Left cardiac atrium (tissue), 4 donors: ENCODE measurements at places on chromosomes 4 and X.

DNA sequence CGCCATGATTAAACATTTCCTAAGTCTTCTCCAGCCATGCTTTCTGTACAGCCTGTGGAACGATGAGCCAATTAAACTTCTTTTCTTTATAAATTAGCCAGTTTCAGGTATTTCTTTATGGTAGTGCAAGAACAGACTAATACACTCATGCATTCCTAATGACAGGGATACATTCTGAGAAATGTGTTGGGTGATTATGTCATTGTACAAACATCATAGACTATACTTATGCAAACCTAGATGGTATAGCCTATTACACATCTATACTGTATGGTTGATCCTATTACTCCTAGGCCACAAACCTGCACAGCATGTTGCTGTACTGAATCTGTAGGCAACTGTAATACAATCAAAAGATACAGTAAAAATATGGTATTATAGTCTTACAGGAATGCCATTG is 83.1 kb downstream of the ATOH1 start:
- no peak for DNase-seq

DNA sequence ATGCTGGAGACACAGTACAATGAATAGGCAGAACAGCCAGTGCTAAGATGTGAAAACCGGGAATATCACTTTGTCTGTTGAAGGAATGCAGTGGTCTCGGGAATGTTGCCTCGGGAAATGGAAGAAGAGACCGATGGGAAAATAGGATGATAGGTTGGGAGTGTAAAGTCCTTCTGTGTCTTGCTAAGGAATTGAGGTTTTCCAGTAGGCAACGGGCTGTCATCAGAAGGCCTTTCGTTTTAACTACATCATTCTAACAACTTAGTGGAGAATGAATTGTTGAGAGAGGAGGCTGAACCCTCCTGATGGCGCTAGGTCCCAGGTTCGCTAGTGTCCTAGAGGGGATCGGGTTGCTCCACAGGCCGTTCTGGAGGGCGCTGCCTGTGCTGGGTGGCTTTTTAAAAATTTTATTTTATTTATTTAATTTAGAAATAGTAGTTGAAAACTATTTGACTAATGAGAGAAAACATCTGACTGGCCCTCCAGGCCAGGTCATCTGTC is 730 bp downstream of the VBP1 start:
- no peak for DNase-seq

DNA sequence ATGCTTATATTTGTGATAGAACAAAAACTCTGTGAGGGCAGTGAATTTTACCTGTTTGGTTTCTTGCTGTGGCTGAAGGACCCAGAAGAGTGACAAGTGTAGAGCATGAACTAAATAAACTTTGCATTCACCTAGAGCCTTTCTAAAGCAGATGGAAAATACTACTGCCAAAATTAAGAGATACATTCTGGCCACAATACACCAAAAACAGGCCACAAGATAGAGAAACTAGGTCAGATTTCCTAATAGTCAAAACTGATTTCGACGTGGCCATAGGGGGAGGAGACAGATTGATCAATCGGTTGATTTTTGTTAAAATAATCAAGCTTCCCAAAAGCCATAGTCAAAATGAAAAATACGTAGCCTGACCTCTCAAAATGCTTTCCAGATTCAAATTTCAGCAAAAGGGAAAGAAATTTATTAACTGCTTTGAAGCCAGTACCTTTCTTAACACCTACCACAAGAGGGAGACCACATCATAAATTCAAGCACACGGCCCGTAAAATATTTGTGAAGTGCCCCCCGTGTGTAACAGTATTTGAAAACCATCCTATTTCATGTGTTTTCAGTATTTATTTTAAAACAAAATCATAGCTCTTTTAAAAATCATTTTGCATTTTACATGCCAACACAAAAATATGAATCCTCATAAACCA is 132.4 kb downstream of the CORIN start:
- no peak for DNase-seq

GRCh38 chrX:65528705-65529340 is 5.8 kb downstream of the LAS1L start:
- peak; percentile 35 for DNase-seq

GRCh38 chr4:20445933-20446723 is 194.4 kb downstream of the SLIT2 start:
- DNase-seq, result no peak

GRCh38 chr4:2948895-2949781 is 14.1 kb downstream of the NOP14 start:
- no peak for DNase-seq

GRCh38 chr4:28973587-28974350 is 1746.4 kb upstream of the PCDH7 start:
- DNase-seq, result no peak

DNA sequence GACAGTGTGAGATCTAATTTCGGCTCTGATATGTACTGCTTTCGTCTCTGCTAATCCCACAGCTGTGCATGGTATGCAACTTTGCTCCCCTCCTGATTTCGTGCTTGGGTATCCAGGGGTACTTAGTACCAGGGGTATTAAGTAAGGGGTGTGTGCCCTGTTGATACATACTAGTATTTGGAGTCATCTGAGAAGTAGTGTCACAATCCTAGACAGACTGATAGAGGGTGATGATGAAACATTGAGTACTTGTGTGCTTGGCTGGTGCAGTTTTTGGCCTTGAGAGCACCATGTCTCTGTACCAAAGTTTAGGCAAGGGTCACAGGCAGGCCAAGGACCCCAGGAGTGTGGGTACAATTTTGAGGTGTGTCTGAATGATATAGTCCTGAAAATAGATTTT is 10.9 kb downstream of the GPAT3 start:
- no peak for DNase-seq

DNA sequence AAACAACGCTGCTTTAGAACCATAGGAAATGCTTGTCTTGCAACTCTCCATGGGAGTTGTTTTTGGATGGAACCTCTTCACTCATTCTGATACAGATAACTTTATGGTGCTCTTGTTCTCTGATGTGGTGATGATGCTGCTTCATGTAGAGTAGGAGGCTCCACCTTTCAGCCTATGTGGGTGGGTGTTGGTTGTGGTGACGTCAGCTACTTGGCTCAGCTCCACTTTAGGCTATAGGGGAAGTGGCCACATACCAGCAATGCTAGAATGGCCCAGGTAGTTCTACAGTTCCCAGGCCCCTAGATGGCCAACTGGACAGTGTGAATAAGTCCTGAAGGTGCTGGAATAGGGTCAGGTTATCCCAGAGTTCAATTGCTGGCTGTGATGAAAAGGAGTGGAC is 192.1 kb downstream of the TBX22 start:
- DNase-seq, result no peak

GRCh38 chr4:128768373-128768996 is 41.0 kb upstream of the JADE1 start:
- no peak for DNase-seq

DNA sequence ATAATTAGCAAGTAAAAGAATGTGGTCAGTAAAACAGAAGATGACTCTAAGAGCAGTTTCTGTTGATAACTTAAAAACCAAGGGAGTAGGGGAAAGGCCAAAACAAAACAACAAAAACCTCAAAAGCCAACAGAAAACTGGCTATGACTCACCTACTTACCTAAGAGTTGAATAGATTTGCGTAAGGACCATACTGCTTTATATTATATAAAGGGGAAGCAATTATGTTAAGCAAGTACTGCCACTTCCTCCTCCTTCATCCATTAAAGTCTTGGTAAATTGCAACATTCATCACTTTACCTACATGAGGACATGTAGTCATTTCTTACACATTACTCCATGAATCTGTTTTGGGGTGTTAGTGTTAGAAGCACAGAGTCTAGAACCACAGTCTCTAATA is 85.9 kb upstream of the FAM47A start:
- no peak for DNase-seq

DNA sequence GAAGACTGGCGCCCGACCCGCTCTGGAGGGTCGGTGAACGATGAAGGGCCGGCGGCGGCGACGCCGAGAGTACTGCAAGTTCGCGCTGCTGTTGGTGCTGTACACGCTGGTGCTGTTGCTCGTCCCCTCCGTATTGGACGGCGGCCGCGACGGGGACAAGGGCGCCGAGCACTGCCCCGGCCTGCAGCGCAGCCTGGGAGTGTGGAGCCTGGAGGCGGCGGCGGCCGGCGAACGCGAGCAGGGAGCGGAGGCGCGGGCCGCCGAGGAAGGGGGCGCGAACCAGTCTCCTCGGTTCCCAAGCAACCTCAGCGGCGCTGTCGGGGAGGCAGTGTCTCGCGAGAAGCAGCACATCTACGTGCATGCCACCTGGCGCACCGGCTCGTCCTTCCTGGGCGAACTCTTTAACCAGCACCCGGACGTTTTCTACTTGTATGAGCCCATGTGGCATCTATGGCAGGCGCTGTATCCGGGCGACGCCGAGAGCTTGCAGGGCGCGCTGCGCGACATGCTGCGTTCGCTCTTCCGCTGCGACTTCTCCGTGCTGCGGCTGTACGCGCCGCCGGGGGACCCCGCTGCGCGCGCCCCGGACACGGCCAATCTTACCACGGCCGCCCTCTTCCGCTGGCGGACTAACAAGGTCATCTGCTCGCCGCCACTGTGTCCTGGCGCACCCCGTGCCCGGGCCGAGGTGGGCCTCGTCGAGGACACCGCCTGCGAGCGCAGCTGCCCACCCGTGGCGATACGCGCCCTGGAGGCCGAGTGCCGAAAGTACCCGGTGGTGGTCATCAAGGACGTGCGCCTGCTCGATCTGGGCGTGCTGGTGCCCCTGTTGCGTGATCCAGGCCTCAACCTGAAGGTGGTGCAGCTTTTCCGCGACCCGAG is 568 bp downstream of the CHST7 start:
- DNase-seq, result peak; percentile 45

DNA sequence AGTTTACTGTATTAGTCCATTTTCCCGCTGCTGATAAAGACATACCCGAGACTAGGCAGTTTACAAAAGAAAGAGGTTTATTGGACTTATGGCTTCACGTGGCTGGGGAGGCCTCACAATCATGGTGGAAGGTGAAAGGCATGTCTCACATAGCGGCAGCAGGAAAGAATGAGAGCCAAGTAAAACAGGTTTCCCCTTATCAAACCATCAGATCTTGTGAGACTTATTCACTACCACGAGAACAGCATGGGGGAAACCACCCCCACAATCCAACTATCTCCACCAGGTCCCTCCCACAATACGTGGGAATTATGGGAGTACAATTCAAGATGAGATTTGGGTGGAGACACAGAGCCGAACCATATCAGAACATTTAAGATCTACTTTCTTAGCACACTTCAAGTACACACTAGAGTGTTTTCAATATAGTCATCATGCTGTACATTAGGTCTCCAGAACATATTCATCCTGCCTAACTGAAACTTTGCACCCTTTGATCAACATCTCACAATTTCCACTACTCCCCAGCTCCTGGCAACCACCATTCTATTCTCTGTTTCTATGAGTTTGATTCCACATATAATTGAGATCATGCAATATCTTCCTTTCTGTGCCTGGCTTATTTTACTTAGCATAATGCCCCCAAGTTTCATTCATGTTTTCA is 341.0 kb downstream of the ARHGAP24 start:
- DNase-seq, result no peak

DNA sequence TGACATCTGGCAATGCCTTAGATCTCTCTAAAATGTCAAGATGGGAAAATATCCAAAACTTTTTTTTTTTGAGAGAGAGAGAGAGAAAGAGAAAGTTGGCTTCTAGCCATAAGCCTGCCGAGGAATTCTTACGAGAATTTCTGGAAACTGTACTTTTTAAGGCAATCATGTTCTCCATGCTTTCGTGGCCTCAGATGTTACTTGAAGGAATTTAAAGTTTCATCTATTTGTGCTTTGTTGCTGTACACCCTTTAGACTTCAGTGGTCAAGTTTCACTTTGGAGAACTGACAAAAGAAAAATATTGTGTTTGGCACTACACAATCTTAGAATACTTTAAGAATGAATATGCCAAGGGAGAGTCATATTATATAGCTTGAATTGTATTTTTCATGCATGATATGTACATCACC is 53.9 kb downstream of the FAT4 start:
- DNase-seq, result no peak

DNA sequence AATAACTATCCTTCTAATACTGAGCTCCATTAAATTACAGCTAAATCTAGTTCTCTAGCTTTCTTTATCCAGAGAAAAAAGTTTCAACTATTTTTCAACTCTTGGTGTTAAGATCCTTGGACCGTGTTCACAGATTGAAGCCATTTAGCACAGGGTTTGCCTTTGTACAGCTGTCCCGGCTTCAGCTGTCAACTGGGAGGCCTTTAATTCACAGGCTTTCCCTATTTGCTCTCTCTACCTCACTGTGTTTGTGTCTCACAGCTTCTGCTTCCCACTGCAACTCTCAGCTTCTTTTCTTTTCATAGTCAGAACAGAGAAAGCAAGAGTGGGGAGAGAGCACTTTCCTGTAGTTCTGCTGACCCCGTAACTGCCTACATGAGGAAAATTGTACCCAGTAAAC is 76.9 kb upstream of the SMAD1 start:
- no peak for DNase-seq

GRCh38 chr4:188012426-188012945 is 16.9 kb downstream of the ZFP42 start:
- no peak for DNase-seq

DNA sequence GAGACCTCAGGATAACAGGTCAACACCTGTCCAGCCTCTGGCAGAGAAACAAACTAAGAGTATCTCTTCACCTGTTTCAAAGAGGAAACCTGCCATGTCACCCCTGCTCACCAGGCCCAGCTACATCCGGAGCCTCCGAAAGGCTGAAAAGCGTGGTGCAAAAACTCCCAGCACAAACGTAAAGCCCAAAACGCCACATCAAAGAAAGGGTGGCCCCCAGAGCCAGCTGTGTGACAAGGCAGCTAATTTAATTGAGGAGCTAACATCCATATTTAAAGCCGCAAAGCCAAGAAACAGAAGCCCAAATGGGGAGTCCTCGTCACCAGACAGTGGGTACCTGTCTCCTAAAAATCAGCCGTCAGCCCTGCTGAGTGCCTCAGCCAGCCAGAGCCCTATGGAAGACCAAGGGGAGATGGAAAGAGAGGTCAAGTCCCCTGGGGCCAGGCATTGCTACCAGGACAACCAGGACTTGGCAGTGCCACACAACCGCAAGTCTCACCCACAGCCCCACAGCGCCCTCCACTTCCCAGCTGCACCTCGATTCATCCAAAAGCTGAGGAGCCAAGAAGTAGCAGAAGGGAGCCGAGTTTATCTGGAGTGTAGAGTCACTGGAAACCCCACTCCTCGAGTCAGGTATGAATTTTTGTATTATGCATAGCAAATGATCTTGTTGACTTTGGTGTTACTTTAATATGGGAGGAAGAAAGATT is 15.1 kb downstream of the PALLD start:
- DNase-seq, result no peak

DNA sequence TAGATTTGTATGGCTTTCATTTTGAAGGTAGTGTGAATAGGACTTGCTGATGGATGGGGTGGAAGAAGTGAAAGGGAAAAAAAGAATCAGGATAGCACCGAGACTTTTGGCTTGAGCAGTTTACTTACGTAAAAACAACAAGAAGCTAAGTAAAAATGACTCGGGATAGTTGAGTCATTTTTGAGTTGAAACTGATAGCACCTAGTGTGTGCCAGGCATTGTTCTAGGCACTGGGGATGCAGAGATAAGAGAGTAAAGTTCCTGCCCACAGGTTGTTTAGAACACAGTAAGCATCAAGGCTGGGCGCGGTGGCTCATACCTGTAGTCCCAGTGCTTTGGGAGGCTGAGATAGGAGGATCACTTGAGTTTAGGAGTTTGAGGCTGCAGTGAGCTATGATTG is 34.7 kb downstream of the ADD1 start:
- no peak for DNase-seq

GRCh38 chr4:70449220-70449619 is 22.8 kb upstream of the MUC7 start:
- no peak for DNase-seq
